Stimulated activated CD4-positive, alpha-beta T cell treated with anti-CD3 and anti-CD28 coated beads, Interleukin-2, amount 100 ng/mL, for 24 hours (primary cell): ENCODE measurements at places on chromosomes 12 and 14.

GRCh38 chr12:120529641-120530417 lies 871 bp upstream of the COQ5 start:
- DNase-seq: no peak

DNA sequence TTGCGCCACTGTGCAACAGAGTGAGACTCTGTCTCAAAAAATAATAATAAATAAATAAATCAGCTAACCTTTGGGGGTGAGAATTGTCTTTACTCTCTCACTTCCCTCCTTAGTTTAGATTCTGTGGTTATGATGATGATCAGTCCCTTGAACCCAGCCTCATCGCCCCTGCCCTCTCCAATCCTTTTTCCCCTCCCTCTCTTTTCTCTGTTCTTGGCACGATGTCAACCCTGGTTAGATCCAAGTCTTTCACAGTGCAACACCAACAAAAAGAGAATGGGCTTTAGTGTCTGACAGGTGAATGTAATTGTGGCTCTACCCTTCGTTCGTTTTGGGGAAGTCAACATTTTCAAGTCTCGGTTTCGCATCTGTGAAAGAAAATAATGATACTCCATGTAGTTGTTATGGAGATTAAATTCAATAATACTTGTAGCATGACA lies 59.0 kb downstream of the NTN4 start:
- DNase-seq: no peak

- no peak for DNase-seq
Observed at GRCh38 chr12:92784797-92785562, 82.2 kb downstream of the PLEKHG7 start.

DNA sequence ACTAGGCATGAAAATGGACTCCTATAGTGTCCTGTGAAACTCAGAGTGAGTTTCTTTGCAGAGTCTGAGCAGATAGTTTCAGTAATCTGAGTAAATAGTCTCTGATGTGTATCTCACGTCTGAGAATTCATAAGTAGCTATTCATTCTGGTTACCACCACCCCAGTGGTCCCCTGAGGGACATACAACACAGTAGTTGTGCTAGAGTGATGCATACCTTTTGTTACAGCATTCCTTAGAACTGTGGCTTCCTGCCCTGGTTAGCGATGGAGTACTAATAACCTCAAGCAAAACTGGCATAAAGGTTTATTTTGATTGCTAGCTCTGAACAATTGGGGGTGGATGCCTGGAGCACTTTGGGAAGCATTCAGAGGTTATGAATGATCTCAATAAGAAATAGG lies 114.7 kb downstream of the DAAM1 start:
- no peak for DNase-seq
